Stimulated activated effector memory CD8-positive, alpha-beta T cell treated with anti-CD3 and anti-CD28 coated beads, Interleukin-12 subunit alpha, Interleukin-12 subunit beta, amount 100 ng/mL, for 72 hours (primary cell): ENCODE measurements at places on chromosomes 2 and 18.
A peak's percentile ranks its signal among the peaks of the same experiment; 100 is the strongest.

- no peak for DNase-seq
Observed at GRCh38 chr2:109058191-109058632, 69.2 kb upstream of the EDAR start.

DNA sequence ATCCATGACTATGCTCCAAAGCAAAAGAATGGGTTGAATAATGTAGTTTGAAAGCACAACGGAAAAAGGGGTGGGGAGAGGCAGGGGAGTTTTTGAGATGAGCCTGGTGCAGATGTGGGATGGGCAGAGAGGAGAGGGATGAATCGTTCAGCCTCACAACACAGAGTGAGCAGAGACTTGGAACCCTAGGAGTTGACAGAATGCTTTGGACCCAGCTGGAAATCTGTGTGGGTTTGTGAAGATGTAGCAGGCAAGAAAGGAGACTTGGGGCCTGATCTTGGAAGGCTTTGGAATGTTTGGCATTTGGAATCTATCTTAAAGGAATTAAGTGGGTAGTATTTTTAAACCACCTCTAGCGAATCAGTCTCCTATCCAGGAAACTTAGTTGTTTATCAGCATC, 66.0 kb upstream of the KCTD1 start:
- DNase-seq: no peak

DNA sequence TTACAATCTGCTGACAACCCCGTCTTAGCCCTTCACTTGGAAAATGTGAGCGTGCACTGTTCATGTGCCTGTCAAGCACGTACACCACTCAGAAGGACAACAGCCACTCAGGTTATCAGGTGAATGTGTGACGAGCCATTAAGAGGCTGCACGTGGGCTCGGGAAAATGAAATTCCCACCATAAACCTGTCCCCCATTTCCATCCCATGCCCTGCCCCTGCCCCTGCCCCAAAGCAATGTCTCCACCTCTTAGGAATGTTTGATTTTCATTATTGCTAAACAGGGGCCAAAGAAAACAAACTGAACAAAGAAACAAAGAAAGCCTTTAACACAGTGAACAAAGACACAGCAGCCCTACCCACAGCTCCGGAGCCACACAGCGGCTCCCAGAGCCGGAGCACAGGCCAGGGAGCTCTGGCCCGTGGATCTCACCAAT, 90.5 kb downstream of the TMEM18 start:
- no peak for DNase-seq

DNA sequence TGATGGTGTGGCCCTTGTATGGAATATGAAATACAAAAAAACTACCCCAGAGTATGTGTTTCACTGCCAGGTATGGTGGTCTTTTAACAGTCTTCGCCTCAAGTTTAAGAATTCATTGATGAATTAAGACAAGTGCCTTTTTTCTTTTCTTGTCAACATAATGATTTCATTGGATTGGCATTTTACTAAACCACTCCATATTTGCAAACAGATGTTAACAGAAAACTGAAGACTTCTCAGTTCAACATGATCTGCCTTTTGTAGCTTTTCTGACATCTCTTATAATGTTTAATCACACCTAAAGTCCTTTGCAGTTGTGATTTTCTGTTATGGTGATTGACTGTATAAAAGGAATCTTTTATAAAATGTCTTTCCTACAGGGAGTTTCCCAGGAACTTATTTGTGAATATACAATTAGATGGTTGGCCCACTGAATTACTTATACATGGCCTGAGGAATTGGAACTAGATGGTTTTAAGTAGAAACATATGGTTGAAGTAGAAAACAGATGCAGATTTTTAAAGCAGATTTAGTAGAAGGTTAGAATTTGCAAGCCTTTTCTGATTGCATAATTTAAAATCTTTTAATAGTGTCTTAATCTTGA, 39.7 kb downstream of the DYNC1I2 start:
- DNase-seq: no peak

- no peak for DNase-seq
Observed at GRCh38 chr2:133588144-133588543, 19.9 kb upstream of the NCKAP5 start.

GRCh38 chr18:61589724-61590065, 256.5 kb downstream of the CDH20 start:
- no peak for DNase-seq

DNA sequence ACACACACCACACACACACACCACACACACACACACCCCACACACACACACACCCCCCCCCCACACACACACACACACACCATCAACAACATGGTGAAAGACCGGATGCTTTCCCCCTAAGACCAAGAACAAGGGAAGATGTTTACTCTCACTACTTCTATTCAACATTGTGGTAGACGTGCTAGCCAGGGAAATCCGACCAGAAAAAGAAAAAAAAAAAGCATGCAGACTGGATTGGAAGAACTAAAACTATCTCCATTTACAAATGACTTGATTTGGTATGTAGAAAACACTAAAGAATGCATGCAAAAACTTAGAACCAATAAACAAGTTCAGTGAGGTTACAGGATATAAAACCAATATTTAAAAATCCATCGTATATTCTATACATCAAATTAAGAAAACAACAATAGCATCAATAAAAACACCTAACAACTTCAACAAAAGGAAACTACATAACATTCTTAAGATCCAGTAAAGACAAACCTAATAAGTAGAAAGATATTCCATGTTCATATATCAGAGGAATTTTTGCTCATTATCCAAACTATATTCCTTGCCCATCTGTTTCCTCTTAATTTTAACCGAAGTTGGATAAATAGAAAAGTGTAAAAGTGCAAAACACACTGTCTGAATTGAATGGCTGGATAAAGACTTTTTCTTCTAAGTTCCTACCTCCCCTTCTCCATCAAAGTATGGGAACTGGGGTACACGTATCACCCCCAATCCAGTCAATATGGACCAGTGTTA, 51.5 kb upstream of the RNU4ATAC start:
- DNase-seq: no peak

- no peak for DNase-seq
Observed at GRCh38 chr2:33238111-33238510, 238.3 kb upstream of the RASGRP3 start.

DNA sequence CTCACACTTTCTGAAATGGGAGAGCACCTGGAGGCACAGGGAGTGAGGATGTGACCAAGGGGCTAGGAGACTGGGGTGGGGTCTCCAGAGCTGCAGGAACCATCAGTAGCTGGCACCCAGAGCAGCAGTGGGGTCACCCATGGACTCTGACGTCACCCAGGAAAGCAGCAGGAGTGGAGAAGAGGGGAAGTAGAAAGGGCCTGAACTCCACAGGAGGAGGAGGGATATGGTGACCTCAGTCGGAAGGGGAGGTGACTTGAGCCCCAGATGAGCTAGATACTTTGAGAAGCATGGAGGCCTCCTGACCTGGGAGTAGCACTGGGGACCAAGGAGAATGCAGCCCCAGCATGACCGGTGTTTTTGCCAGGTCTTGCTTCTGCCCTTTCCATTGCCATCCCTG, 8.8 kb downstream of the NMUR1 start:
- DNase-seq: no peak

DNA sequence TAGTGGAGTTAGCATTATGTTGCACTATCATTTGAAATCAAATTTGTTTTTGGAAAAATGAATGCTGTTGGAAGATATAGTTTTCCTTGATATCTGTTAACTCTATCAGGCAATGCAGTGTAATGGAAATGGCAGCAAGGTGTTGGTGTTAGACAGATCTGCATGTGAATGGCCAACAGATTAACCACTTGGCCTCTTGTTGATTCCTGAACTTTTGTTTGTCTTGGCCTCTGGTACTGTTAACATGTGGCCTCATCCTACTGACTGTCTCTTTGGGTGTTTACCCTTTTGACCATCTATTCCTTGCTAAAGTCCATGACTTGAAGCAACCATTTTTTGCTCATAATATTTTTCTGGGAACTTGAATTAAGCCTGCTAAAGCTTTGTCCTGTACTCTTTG, 110.2 kb upstream of the CDH2 start:
- no peak for DNase-seq

- DNase-seq: no peak
Observed at GRCh38 chr2:207103132-207103531, 62.6 kb downstream of the KLF7 start.

DNA sequence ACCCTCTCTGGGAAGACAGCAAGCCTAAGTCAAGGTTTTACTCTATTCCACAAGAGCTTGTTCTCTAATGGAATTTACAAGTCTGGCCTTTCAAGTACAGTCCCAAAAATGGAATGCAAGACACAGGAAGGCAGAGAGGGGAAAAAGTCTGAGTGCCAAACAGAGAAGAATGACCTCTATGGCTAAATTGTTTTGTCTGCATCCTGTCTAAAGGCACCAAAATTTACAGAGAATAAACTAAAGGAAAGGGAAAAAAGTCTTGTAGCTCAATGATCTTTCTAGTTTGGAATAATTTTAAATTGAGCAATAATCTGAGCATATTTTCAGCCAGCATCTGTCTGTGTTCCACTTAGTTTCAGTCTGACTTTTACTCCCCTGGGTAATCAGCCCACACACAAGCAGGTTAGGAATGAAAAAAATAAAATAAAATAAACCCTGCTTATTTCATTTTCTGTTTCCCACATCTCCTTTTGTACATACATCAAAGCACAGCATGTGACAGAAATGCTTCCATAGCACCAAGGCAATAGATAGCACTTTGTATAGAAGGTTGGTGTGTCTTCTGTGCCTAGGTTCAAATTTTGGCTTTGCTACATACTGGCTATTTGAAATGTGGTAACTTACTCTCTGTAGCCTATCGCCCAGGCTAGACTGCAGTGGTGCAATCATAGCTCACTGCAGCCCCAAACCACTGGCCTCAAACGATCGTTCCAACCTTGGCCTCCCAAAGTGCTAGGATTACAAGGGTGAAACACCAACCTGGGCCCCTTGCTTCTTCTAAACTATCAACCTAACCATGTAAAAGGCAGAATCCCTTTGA, 105.1 kb downstream of the SLC8A1 start:
- DNase-seq: no peak

DNA sequence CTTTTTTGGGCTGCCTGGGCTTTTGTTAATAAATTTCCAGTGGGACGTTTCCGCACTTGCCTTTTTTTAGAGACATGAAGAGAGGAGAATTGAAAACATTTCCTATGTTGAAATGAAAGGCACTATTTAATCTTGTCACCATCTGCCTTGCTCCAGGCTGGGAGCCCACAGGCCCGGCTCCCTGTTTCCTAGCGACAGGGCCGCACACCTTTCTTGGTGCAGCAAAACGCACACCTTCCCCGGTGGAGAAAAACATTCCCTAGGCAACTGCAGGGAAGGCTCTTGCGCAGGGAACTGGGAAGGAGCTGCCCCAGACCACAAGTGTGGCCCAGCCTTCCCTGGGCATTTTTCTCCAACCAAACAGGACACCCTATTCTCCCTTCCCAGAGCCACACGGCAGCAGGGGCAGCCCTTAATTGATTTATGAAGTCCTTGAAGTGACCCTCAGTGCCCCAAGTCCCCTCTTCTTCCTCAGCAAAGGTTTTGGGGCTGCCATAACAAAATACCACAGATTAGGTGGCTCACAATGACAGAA, 132.9 kb upstream of the MSH6 start:
- no peak for DNase-seq

DNA sequence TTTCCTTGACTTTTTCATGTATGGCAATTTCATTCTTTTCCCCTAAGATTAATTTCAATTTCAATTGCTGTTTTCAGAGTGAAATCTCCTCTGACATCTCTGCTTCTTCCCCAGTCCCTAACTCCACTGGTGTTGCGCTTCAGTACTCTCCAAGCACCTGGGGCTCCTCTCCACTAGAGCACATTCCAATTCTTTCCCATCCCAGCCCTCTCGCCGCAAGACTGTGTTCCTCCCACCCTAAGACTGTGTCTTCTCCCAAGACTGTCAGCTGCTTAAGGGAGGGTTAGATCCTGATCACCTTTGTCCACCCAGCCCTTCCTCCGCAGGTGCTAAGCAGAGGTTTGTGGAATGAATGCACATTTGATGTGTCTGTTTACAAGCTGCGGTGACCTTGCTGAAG, 255.7 kb upstream of the CCDC68 start:
- no peak for DNase-seq

- no peak for DNase-seq
Observed at GRCh38 chr2:117536139-117536538, 278.4 kb upstream of the DDX18 start.

GRCh38 chr2:132701810-132702209, 31.8 kb upstream of the LYPD1 start:
- no peak for DNase-seq

GRCh38 chr18:23495723-23496440, 7.4 kb upstream of the RMC1 start:
- DNase-seq: no peak

GRCh38 chr2:230942920-230943896, 18.2 kb upstream of the GPR55 start:
- peak; percentile 82 for DNase-seq

DNA sequence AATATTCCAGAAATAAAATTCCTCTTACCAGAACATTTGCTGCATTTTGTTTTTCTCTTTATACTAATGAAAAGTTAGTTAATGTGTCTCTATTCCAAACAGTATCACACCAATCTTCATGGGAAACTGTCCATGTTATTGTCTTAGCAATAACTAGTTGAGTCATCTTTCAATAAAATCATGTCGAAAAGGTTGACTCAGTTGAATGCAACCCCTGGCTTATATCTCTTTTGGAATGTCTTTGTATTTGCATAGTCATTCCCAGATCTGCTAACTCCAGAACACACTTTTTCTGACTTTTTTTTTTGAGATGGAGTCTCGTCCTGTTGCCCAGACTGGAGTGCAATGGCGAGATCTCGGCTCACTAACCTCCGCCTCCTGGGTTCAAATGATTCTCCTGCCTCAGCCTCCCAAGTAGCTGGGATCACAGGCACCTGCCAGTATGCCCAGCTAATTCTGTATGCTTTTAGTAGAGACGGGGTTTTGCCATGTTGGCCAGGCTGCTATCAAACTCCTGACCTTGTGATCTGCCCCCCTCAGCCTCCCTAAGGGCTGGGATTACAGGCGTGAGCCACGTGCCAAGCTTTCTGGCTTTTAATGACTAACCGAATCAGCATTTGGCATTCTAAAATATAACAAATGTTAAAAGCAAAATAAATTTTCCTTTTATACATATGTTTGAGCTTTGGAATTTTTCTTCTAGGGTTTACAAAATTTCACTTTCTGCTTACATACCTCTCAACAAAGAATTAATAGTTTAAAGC, 133.2 kb upstream of the GULP1 start:
- no peak for DNase-seq

DNA sequence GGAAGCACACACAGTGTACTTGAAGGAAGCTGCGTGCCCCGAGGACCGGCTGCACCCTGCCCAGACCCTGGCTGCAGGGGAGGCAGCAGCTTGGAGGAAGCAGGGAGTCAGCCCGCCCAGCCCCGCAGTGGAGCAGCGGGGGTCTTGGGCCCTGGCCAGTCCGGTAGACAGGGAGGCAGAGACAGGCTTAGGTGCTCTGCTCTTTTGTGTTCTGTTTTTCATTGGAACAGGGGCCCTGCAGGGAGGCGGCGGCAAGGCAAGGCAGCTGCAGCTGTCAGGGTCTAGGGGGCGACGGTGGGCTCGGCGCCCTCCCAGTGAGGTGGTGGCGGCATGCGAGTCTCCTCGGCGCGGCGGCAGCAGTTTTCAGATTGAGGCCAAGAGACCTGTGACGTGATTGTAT, 53.3 kb upstream of the TFCP2L1 start:
- DNase-seq: no peak

GRCh38 chr2:189131991-189132390, 47.6 kb downstream of the COL5A2 start:
- DNase-seq: no peak
